ENCODE measurements at places on chromosomes 3 and 15.

- peak; percentile 87 for DNase-seq
Observed at GRCh38 chr3:38519000-38519399, 22.9 kb downstream of the EXOG start.

GRCh38 chr15:44368370-44368769 is 59.1 kb upstream of the CTDSPL2 start:
- DNase-seq, result no peak

DNA sequence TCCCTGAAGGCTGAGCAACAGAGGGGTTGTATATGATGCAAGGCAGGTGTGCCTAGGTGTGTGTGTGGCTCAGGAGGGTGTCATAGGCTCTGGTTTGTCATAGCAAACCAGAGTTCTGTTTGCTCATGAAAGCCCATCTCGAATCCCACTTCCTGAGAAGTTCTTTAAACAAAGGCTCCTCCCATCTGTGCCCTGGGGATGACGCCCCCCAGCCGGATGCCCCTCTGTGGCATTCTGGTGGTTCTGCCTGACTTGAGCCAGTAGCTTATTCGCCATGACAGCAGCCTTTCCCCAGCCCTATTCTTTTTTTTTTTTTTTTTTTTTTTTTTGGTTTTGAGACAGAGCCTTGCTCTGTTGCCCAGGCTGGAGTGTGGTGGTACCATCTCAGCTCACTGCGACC is 45.4 kb downstream of the PDIA5 start:
- no peak for DNase-seq

DNA sequence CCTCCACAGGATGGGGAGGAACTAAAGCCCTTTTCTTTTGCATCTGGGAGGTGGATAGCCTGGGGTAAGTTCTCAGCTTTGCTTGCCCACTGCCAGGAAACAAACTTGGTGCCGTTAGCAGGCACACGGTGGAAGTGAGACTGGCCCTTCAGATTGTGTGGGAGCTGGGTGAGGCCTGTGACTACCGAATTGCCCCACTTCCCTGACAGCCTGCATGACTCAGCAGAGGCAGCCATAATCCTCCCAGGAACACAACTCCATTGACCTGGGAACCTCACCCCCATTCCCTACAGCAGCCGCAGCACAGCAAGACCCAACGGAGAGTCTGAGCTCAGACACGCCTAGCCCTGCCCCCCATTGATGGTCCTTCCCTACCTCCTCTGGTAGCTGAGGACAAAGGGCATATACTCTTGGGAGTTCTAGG is 282.6 kb downstream of the KLF13 start:
- DNase-seq, result no peak

DNA sequence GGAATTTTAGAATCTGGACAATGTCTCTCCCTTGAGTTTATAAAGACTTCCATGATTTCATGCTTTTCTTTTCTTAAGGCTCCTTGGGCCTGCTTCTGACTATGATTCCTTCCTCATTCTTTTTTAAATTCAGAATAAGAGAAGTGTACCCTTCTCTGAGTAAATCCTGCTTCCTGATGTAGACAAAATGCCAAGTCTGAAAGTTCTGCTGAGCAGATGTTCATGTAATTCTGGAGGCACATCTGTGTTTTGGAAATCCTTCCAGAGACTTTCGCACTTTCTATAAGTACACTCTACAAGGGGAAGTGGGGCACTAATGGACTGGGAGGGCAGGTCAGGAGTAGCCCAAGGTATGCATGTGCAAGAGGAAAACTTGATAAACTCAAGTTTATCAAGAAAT is 24.8 kb downstream of the TPM1 start:
- DNase-seq, result no peak

DNA sequence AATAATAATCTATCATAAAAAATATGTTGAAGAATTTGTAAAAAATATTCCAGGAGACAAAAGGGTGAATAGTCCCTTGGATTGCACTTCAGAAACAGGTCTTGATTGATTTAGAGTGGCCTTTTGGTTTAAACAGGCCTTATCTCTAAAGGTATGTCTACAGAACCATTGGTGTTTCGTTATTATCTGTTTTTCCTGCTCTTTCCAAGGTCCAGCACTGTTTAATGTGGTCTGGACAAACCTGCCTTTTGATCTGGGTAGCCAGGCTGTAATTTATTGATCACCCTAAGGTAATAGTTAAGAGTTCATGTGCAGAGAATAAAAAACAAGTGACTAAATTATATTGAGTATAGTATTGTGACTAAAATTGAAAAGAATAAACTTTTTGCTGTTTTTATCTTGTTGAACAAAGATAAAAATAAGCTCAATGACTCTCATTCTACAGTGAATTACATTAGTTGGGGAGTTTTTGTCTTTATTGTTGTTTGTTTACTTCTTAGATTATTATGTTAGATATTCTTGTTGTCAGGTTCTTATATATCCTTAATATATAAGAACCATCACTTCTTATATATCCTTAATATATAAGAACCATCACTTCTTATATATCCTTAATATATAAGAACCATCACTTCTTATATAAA is 25.1 kb downstream of the SLC2A2 start:
- no peak for DNase-seq

DNA sequence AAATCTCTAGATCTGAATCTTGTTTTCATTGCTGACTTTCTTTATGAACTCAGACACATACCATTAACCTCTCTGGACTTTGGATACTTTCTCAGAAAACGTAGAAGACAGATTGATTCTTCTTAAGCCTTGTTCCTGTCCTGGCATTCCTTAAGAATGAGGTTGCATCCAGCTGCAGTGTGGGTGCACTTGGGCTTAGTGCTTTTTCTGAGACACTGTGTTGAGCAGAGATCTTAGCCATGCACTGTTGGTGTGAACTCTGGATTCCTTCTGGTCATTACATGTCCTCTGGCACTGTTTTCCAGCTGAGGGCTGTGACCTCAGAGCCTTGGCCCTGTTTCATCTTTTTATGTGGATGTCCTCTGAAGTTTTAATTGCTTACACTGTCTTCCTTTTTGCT is 428.3 kb downstream of the CNTN4 start:
- no peak for DNase-seq

DNA sequence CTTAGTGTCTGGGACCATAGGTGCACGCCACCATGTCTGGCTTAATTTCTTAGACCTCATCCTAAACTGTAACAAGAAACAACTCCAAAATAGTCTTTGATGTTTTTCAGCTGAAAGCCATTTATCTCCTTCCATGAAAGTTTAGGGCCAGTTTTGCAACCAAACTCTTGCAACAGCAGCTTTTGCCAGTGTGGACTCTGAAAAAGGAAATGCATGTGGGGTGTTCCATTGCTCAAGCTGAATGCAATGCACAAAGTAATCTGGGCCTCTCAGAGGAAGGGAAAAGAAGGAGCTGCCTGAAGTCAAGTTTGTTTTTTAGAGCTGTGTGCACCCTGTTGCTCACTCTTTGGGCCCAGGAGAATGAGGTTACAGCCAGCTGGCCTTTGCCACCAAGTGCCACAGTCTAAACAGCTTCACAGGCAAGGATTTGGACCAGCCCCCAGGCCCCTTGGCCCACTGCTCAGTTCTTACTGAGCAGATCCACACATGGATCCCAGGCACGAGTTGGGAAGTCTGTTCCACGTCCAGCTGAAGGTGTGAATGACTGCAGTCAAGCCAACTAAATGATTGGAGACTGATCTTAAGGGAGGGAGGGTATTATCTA is 212.3 kb upstream of the LRRFIP2 start:
- no peak for DNase-seq

- no peak for DNase-seq
Observed at GRCh38 chr3:109995377-109995776, 658.0 kb upstream of the DPPA4 start.

DNA sequence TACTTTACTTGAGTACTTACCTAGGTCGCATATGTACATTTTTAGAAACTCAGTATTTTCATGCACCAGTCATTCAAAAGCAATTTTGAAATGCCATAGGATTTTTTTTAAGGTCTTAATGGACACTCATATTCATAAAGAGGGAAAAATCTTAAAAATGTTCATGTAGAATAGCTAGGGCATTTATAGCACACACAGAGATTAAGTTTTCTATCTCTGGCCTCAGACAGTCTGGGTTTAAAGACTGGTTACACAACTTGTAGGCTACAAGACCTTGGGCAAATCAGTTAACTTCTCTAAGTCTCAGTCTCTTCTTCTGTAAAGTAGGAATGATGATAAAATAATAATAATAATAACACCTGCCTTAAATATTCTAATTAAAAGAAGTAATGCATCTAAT is 48.5 kb upstream of the UBP1 start:
- DNase-seq, result no peak

GRCh38 chr3:135964160-135964955 is 1.2 kb upstream of the PPP2R3A start:
- no peak for DNase-seq

DNA sequence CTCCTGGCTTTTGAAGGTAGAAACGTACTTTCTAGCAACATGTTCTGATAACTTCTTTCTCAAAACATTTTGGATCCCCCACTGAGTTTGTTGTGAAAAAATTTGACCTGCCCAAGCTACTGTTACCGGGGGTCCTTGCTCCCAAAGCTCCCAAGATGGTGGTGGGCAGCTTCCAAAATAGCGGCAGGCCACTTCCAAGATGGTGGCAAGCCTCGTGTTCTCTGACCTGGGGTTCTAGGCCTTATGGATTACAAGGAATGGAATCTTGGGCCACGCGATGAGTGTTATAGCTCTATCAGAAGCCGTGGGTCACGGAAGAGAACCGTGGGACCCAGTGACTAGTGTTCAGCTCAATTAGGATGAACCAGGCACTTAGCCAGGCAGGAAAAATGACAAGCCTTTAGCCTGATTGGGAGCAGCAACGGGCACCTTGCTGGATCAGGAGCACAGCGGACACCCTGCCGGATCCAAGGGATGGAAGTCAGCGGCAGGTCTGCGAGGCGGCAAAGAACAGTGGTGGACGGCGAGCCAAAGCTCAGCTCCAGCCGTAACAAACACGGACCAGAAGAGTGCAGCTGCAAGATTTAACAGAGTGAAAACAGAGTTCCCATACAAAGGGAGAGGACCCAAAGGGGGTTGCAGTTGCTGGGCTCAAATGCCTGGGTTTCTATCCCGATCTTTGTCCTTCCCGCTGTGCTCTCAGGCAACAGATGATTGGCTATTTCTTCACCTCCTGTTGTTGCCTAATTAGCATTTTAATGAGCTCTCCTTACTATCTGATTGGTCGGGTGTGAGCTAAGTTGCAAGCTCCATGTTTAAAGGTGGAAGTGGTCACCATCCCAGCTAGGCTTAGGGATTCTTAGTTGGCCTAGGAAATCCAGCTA is 133.3 kb downstream of the WDR72 start:
- no peak for DNase-seq

DNA sequence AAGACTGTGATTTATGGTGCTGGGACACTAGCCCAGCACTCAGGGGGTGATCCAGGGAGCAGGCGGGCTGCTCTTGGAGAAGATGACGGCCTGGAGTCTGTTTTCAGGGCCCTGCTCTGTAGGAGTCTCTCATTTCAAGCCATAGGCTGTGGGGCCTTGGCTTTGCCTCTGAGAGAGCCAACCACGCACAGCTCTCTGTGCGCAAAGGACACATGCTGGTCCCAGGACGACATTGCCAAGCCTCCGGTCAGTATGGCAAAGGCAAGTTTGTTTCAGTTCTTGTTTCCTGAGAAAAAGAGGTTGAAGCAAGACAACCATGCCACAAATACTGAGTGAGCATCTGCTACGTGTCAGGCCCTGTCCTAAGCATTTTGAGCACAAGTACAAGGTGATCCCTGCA is 197.1 kb downstream of the EPHB1 start:
- DNase-seq, result no peak

DNA sequence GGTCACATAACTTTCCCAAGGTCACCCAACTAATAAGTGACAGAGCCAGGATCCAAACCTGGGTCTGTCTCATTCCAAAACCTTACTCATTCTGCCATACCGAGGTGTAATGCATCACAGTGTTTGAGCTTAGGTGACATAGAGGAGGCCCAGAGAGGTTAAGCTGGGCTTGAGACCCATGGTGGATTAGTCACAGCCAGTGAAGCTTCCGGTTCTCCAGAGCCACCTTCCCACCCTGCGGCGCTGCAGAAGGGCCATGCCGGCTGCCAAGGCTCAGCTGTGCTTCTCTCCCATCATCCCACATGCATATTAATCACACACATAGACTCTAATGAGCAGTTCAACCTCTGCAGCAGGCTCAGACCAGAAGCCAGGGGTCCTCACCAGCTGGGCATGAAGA is 42.2 kb downstream of the SPSB4 start:
- no peak for DNase-seq

GRCh38 chr15:56815247-56815646 is 81.9 kb upstream of the ZNF280D start:
- no peak for DNase-seq

- DNase-seq, result no peak
Observed at GRCh38 chr3:46709721-46710120, 7.9 kb downstream of the PRSS50 start.

DNA sequence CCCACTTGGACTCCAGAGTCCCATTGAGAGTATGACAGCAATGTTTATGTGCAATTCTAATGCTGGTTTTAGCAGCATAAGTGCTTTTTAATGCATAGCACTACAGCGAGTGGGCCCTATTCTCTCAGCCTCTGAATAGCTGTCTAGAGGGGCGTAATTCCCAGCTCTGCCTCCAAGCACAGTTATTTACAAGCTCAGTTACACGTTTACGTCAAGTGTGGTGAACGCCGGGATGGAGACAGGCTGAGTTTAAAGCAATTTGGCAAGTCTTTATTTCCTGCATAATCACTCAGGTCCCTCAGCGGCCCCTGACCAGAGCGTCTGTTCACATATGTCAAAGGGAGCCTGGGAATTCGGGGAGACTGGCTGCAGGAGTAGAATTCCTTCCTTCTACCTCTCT is 43.9 kb downstream of the SOX14 start:
- DNase-seq, result no peak

DNA sequence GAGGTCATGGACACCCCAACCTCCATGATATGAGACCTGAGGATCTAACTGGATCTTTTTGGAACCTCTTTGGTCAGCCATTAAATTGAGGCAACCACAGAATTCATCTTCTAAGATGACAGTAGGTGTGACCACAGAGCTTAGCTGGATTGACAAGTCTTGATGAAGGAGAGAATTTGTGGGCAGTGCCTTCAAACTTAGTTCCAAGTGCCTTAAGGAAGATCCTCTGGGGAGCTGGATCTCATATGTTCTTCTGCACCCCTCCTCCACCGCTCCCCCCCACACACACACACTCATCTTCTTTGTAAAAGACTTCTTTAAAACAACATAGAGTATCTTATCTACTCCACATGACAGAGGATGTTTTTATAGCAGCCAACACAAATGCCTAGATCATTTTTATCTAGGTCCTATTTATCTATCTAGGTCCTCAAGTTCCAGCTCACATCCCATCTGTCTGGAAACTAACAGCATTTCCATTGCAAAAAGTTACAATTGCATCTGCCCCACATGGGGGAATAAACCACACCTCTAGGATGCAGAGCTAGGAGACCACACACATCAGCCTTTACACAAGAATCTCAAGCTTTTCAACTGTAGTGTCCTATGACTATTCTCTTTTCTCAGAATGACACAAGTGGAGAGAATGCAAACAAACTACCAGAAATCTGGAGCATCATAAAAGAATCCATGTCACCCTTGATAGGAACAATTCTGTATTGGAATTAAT is 37.4 kb downstream of the WWTR1 start:
- DNase-seq, result peak; percentile 90

GRCh38 chr3:11452312-11452711 is 180.1 kb downstream of the ATG7 start:
- DNase-seq, result no peak

- no peak for DNase-seq
Observed at GRCh38 chr15:47349179-47349578, 368.1 kb upstream of the SEMA6D start.
